Right renal cortex interstitium (tissue), 3 donors: ENCODE measurements at places on chromosomes 7 and 10.

DNA sequence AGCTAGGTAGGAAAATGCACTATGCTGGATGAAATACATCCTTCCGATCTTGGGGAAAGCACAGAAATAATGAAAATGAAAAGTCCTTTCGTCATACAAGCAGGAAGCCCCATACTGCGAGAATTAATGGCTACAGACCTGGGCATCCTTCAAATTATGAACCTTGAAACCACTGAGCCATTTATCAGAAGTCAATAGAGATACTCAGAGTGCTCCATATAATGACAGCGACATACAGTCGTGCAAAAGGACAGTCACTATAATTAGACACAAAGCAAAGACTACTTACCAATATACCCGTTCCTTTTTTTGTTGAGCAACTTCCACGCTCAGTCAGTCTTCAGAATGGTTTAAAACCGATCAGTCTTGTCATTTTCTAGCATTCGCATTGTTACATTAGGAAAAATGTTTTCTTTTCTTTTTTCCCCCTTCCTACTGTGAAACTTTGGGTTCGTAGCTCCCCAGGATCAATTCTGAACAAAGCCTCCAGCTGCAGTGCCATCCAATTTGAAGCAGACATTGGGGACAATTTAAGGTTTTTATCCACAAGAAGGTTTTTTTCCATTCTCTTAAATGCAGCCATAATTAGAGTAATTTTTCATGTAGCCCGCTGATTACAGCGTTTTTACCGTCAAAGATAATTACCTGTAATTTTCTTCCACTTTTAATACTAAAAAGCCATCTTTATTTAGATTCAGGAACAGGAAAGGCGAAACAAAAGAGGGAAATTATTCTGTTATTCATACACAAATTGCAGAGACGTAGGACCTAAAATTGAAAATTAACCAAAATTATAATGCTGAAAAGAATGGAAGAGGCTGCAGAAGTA is 6.4 kb downstream of the DLX6 start:
- no peak for DNase-seq

- DNase-seq: no peak
These were observed 97.2 kb downstream of the FRMD4A start for GRCh38 chr10:14233566-14233965.

- peak; percentile 73 for DNase-seq
These were observed 44.8 kb downstream of the PDIA4 start for GRCh38 chr7:148983200-148984146.

DNA sequence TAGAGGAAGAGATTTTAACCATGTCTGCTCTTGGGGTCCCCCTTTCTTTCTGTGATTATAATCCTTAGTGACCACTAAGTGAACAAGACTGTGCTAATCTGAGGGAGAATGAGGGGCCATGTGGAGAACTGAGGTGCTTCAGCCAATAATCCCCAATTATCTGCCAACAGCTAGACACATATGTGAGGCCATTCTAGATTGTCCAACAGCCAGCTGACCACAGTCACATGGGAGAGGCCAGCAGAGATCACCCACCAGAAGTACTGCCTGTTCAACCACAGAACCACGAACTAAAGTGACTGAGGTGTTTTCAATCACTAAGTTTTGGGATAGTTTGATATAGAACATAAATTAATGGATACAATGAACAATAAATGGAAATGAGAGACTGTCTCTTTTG is 74.3 kb downstream of the SEMA3E start:
- no peak for DNase-seq

- DNase-seq: no peak
These were observed 50.0 kb downstream of the NKX6-2 start for GRCh38 chr10:132735923-132736391.

DNA sequence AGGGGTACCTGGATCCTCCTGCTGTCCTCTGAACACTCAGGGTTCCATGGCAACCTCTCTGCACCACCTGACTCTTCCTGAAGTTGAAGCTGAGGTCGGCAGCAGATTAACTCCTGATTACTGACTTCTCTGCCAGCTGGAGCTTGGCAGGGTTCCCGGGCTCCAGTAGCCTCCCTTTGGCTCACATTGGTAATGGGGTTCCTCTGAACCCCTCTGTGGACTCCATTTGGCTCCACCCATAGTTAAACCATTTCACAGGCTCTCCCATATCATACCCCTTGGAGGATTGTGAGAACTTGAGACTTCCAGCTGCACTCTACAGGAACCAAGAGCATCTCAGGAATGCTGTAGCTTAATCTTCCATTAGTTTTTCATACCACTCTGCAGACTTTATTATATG is 292.5 kb downstream of the HDAC9 start:
- no peak for DNase-seq

DNA sequence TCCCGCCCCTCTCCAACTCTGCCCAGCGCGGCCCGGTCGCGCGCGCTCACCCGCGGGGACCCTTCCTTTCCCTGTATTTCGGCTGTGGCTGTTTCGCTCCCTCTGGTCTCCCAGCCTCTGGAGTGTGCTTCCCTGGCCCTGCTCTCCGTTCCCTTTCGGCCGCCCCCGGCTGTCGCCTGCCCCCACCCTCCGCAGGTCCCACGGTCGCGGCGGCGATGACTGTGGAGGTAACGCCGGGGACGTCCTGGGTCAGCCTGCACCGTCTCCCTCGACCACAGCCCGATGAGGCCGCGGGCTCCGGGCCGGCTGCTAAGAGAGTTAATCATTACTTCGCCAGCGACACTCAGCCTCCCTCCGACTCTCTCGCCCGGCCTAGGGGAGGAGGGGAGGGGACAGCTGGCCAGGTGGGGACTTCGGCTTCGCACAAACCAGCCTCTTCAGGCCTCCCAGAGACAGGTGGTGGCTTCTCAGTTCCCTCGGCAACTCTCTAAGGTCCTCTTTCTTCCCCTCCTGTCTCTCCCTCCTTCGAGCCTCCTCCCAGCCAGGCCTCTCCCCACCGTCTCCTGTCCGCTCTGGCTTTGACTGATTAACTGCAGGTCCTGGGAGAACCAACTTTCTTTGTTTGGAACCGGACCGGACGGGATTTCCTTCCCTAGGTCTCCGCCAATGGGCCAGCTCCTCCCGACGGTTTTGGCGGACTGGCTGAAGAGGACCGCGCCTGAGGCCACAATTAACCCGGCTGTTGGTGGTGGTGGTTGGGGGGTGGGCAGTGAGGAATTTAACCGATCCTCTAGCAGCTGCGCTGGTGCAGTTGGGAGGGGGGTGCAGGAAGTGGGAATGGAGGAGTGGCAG is 5.6 kb upstream of the PAX2 start:
- DNase-seq: no peak

DNA sequence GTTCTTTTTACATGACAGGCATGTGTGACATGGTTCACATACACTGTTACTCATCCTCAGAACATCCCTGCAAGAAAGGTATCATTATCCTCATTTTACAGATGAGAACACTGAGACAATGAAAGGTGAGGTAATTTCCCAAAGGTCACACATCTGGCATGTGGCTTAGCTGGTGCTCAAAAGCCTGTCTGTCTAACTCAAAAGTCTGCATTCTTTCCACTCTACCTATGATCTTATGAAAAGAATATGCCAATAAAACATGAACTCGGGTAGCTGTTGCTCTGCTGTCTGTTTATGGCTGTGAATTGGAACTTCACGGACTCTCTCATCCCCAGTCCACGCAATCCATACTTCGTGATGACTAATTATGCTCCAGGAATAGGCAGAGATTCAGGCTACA is 79.0 kb upstream of the ODAD2 start:
- no peak for DNase-seq

DNA sequence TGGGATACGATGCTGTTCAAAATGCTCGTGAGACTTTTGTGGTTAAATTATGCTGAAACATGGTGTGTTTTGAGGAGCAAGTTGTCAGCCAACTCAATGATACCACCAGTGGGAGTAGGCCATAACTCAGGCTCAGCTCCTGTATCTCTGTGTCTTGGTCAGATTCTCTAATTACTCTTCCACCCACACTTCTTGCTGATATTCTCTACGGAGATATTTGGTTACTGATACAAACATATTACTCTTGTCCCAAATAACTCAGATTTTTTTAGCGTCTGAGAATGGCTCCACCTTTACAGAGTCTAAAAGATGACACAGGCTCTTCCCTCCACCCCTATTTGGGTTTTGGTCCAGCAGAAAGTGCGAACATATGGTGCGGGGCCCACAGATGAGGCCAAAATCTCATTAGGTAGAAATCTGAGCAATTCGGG is 168.9 kb downstream of the PKD1L1 start:
- DNase-seq: no peak

DNA sequence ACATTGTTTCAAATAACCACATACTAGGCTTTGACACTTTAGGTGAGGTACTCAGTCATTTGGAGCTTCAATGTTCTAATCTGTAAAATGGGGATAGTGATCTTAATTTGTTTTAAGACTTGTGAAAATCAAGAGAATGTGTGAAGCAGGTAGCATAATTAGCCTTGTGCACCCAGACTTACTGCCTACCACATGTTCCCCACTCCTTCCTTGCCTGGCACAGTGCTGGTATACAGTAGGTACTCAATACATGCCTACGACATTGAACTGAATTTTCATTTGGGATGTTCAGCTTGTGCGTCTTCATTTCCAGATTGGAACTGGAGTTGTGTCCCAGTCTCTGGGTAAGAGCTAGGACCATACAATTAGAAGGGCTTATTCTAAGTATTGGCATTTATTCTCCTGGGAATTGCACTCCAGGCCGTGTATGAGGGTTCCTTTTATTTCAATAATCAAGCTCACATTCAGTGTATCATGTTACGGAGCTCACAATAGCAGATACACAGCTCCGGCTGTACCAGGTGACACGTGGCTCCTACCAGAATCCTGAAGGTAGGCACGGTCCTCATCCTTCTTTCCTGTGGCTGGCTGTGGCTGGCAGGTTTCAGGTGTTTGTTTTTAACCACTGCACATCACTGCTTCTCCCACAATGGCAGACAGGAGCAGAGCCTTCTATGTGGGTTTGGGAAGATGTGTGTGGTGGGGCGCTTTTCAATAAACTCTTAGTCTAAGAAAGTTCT is 109.4 kb upstream of the PDCD4 start:
- no peak for DNase-seq

GRCh38 chr10:44950326-44951225 is 9.0 kb upstream of the RASSF4 start:
- no peak for DNase-seq

DNA sequence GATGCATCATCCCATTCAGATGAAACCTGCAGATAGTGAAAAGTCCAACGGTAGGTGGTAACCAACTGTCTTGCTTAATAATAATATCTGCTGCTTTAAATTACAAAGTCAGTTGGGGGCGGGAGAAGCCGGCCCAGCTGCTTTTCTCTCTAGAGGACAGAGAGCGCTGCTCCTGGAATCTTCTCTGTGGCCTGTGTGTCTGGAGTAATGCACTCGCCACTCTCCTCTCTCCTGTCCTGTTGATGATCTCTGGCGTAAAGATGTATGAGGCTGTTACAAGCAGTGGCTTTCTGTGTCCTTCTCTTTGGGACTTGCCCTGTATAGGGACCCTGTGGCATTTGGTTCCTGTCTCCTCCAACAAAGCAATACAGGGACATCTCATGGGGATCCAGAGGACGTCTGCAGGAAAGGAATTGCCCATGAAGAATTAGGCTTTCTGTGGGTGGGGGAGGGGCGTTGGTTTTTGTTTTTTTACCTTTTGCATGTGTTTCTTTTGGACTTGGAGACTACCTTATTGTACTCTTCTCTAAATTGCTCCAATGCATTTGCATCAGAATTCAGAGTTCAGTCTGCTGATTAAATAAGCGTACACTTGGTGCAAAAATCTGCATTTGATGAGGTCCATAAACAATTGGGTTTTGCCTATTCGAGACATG is 231.6 kb downstream of the CELF2 start:
- no peak for DNase-seq

DNA sequence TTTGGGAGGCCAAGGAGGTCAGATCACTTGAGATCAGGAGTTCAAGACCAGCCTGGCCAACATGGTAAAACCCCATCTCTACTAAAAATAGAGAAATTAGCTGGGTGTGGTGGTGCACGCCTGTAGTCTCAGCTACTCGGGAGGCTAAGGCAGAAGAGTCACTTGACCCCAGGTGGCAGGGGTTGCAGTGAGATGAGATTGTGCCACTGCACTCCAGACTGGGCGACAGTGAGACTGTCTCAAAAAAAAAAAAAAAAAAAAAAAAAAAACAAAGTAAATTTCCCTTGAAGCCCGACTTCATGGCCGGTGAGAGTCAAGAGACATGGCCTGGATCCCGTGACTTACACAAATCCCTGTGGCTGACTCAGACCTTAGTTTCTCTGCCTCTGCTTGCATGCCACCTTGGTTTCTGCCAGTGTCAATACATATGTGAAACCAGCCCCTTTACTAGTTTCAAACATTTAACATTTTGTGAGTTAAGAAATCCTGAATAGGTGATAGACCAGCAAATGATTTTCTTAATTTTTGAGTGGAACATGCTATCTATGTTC is 62.8 kb downstream of the ZEB1 start:
- DNase-seq: no peak

DNA sequence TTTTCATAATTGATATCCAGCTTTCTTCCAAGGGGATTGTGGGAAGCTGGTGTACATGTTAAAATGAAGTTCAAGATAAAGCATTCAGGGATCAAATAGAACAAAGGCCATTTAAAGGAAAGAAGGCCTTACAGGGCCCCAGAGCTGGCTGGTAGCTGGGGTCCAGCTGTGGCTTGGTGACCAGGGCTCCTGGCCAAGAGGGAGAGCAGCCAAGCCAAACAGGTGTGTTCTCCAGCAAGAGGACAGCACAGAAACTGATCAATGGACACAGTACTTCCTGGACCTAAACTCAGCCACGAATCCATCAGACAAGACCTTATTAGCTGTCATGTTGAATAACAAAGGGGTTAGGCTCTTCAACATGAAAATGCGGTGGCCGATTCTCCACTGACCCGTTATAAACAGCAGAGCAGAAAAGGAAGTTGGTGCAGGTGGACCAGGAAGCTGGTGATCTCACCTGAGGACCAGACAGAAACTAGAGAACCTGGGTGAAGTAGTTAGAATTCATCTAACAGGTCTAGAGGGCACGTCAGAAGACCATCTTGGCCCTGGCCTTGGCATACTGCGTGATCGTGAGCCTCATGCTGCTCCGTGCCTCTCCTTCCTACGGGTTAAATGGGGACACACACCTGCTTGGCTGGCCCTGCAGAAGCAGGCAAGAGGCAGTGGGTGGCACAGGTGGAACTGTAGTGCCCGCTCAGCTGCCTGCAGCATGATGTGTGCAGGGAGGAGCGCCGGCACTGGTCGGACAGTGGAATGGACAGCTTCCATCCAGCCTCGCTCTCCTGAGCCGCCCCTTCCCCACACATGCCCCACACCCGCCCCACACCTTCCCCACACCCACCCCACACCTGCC is 53.8 kb downstream of the PARP12 start:
- no peak for DNase-seq

DNA sequence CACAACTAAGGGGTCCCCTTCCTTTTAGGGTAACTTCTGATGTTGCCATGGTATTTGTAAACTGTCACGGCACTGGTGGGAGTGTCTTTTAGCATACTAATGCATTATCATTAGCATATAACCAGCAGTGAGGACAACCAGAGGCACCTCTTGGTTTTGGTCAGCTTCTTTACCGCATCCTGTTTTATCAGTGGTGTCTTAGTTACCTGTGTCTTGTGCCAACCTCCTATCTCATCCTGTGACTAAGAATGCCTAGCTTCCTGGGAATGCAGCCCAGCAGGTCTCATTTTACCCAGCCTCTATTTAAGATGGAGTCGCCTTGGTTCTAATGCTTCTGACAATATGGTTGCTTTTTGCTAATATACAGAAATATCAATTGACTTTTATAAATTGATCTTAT is 54.9 kb downstream of the AHCYL2 start:
- DNase-seq: no peak

- no peak for DNase-seq
These were observed 90.5 kb upstream of the PAX2 start for GRCh38 chr10:100654782-100655325.

- no peak for DNase-seq
These were observed 135.4 kb downstream of the LRRC4 start for GRCh38 chr7:127895814-127896280.
